ENCODE measurements at places on chromosomes 13 and 19.

- DNase-seq = no peak
- peaks cover 7% of the 10 kb centered on the region for H3K27me3 ChIP-seq
- no peak overlapping the region for H3K4me3 ChIP-seq
Observed at GRCh38 chr13:48181482-48182145, 51.4 kb upstream of the ITM2B start.

GRCh38 chr19:8561075-8561764 lies 16.0 kb downstream of the MYO1F start:
- H3K4me1 ChIP-seq = peaks cover 19% of the 10 kb centered on the region
- no peak overlapping the region for H3K27ac ChIP-seq
- no peaks in the 10 kb centered on the region for H3K36me3 ChIP-seq
- no peak overlapping the region for H3K4me3 ChIP-seq

DNA sequence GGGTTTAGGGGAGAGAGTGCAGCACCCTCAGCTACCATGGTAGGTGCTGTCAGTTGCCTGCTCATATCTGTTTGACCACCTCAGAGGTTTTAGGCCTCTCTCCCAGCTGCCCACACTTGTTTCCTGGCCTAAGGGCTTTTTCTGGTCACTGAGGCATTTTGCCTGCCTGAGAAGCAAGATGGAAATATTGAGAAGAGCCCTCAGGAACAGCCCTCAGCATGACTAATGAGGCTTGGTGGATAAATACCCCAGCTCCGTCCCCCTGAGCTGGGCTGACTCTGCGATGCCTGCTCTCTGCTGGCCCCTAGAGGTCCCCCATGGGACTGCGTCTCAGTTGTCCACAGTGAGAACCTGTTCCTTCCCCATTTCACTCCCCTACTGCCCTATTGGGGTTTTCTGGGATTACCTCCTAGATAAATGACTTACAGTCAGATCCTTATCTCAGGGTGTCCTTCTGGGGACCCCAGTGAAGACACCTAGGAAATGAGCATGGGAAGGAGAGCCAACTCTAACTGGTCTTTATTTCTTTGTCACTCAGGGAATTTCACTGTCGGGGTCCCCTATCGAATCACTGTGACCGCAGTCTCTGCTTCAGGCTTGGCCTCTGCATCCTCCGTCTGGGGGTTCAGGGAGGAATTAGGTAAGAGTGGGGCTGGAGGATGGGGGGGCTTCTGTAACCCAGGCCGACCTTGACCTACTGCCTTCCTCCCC lies 13.3 kb downstream of the PALM3 start:
- DNase-seq = peak; percentile 66
- H3K4me1 ChIP-seq = peaks cover 10% of the 10 kb centered on the region
- H3K4me3 ChIP-seq = no peak overlapping the region
- H3K27ac ChIP-seq = no peak overlapping the region
- H3K36me3 ChIP-seq = peaks cover 5% of the 10 kb centered on the region

GRCh38 chr13:80558074-80558473 lies 217.1 kb upstream of the SPRY2 start:
- no peaks in the 10 kb centered on the region for H3K36me3 ChIP-seq
- no peaks in the 10 kb centered on the region for H3K27me3 ChIP-seq
- peaks cover 13% of the 10 kb centered on the region for H3K4me1 ChIP-seq
- no peak for DNase-seq
- H3K27ac ChIP-seq = peak overlapping the region; percentile 86

GRCh38 chr13:46866150-46866549 lies 30.7 kb downstream of the HTR2A start:
- H3K27me3 ChIP-seq = peaks cover 8% of the 10 kb centered on the region
- no peaks in the 10 kb centered on the region for H3K4me1 ChIP-seq
- H3K36me3 ChIP-seq = no peaks in the 10 kb centered on the region
- no peak overlapping the region for H3K4me3 ChIP-seq
- no peak overlapping the region for H3K27ac ChIP-seq
- peak; percentile 8 for DNase-seq

GRCh38 chr13:100515410-100515800 lies 73.2 kb downstream of the GGACT start:
- H3K36me3 ChIP-seq = no peaks in the 10 kb centered on the region
- peaks cover 68% of the 10 kb centered on the region for H3K4me1 ChIP-seq
- H3K27me3 ChIP-seq = peaks cover 9% of the 10 kb centered on the region
- no peak for DNase-seq
- no peak overlapping the region for H3K4me3 ChIP-seq
- H3K27ac ChIP-seq = no peak overlapping the region

DNA sequence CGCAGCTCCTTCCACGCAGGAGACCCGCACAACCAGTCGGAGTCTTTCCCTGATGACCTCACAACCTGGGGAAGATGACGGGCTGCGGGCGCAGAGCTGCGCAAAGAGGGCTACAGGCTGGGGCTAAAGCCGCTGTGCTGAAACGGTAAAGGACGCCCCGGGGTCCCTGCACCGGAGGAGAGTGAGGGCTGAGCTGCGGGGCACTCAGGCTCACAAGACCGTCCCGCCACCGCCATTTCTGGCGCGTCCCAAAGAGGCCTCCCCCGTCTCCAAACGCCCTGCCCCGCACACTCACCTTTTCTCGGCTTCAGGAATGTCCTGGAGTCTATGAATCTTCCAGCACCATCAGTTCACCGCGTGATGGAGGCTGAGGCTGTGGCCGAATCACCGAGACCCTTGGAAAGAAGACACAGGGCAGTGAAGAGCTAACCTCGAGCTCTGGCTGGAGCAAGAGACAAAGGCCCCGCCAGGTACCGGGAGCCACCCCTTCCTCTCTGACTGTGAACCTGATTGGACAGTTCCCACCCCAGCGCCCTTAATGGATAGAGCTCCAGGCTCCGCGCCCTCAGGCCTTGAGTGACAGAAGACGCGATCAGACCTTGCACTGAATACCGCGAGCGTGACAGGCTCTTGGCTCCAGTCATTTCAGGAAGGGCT lies 41.8 kb upstream of the ZNF429 start:
- peak overlapping the region; percentile 99 for H3K4me3 ChIP-seq
- peaks cover 5% of the 10 kb centered on the region for H3K4me1 ChIP-seq
- peaks cover 12% of the 10 kb centered on the region for H3K27me3 ChIP-seq
- DNase-seq = peak; percentile 63
- H3K36me3 ChIP-seq = peaks cover 54% of the 10 kb centered on the region
- H3K27ac ChIP-seq = peak overlapping the region; percentile 99

DNA sequence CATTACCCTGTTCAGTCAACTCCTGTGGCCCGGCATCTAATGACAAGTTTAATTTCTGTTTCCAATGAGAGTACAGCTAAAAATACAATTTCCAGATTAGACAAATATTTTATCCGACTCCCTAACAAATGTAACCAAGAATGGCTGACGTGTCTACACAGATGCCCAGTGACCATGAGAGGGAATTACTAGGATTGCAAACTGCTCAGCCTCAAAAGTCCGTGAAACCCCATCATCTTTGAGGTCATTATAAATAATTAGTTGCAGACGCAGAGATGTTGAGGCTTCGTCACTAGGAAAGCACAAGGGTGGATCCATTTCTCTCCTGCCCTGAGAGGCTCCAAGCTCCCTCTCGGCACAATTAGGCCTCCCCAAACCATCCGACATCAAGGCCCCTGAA lies 104.1 kb upstream of the ZNF507 start:
- peaks cover 6% of the 10 kb centered on the region for H3K4me1 ChIP-seq
- no peak overlapping the region for H3K4me3 ChIP-seq
- no peak for DNase-seq
- peaks cover 7% of the 10 kb centered on the region for H3K27me3 ChIP-seq

DNA sequence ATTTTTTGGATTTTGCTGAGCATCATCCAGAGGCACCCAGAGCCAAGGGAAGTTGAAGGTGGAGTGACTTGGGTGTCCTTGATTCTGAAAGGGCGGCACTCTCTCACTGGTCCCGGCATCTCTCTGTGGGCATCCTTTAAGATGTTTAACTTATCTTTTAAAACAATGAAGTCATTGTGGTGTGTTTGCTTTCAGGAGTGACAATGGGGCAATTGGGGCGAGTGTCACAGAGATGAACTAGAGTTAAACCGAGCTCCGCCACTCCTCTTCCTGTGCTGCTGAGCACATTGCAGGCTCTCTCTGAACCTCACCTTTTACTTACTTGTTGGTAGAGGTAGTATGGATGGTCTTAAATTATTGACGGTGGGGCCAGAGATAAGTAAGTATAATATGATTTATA lies 295.7 kb downstream of the MYO16 start:
- peaks cover 8% of the 10 kb centered on the region for H3K27me3 ChIP-seq
- no peaks in the 10 kb centered on the region for H3K36me3 ChIP-seq
- no peak for DNase-seq

DNA sequence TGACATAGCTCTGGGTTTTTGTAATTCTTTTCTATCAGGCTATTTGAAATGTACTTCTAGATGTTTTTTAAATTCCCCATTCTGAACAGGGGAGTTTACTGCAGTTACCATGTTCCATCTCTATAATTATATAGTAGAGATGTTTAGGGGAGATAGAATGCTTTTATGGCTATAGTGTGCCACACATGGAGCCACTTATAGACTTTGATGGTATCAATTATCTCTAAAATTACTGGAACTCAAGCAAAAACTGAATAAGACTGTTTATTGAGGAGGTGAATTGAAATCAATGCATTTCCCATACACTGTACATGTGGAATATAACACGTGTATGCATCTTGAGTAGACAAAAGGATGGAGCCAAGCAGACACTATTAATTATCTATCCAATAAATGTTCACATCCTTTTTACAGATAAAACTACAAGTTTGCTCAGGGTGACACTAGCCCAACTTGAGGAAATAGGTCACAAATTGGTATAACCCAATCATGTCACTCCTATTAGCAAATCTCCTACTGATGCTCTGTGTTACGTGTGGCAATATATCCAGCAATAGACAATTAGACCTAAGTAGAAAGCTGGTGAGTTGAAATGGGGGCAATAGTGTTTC lies 1882.6 kb downstream of the PCDH9 start:
- no peak for DNase-seq
- H3K4me3 ChIP-seq = no peak overlapping the region
- no peaks in the 10 kb centered on the region for H3K36me3 ChIP-seq
- no peaks in the 10 kb centered on the region for H3K4me1 ChIP-seq

DNA sequence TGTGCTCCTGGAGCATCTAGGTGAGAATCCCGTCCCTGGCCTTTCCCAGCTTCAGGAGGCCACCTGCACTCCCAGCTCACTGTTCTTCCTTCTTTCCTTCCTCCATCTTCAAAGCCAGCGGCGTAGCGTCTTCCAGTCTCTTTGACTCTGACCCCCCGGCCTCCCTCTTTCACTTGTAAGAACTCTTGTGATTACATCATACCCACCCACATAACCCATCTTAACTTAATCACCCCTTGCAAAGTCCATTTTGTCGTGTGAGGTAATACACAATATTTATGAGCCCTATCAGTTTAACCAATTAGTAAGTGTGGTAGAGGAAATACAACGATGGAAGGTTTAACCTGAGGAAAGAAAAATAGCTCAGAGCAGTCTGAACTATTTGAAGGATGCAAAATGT lies 4.6 kb upstream of the CDC16 start:
- peaks cover 64% of the 10 kb centered on the region for H3K27me3 ChIP-seq
- no peak overlapping the region for H3K27ac ChIP-seq
- no peak overlapping the region for H3K4me3 ChIP-seq
- peaks cover 15% of the 10 kb centered on the region for H3K4me1 ChIP-seq

DNA sequence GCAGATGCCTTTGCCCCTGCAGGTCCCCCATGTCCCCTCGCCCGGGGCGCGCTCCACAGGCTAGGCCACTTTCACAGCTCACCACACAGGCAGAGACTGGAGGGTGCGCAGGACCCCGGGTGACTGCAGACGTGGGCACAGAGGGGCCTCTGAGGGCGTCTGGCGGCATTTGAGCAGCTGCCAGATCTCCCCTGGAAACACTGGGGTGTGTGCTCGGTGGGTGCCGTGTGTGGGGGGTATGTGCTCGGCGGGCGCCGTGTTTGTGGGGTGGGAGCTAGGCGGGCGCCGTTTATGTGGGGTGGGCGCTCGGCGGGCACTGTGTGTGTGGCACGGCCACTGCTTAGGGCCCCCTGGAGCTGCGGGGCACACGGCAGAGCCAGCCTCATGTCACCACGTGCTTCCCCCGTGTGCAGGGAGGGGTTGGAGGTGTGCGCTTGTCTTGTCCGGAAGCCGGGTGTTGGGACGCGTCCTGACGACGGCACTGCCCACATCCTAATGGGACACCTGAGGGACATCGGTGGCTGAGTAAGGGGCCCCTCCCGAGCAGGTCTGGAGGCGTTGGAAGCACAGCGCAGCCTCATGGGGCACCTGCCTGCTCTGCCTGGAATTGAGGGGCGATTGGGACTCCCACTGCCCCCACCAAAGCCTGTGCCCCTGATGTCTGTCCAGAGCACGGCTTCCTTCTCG lies 16.7 kb downstream of the CSNK1G2 start:
- H3K4me1 ChIP-seq = peaks cover 25% of the 10 kb centered on the region
- no peak overlapping the region for H3K27ac ChIP-seq
- H3K27me3 ChIP-seq = no peaks in the 10 kb centered on the region
- no peak for DNase-seq

DNA sequence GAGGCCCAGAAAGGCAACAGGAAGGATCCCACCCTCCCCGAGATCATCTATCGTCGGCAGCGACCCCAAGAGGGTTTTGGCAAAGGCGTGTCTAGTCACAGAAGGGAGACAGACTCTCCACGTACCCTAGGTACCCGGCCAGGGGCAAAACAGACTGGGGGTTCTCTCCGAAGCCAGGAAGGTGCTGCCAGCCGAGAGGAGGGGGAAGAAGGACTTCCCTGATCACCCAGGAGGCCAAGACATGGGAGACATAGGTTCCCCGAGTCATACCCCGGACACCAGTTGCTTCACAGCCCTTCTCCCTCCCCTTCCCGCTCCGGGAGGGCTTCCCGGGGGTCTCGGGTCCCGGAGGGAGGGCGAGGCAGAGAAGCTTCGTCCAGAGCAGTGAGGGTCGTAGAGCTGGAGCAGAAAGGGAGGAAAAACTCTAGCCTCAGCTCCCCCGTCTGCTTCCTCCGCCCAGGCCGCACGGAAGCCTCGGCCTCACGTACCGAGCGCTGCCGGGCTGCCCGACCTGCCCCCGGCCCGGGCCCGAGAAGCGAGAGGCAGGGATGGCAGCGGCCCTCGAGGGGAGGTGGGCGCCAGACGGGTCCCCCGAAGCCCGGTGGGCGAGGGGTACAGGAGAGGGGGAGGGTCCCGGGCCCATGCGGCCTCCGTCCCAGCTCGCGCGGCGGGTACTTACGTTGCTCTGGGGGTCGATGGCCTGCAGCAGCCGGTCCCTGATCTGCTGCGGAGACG lies 644 bp downstream of the MED26 start:
- H3K27ac ChIP-seq = peak overlapping the region; percentile 82
- no peaks in the 10 kb centered on the region for H3K27me3 ChIP-seq
- H3K4me3 ChIP-seq = peak overlapping the region; percentile 94
- peaks cover 29% of the 10 kb centered on the region for H3K4me1 ChIP-seq
- DNase-seq = peak; percentile 32

GRCh38 chr13:110398564-110399507 lies 91.8 kb downstream of the COL4A2 start:
- H3K27ac ChIP-seq = no peak overlapping the region
- DNase-seq = no peak

DNA sequence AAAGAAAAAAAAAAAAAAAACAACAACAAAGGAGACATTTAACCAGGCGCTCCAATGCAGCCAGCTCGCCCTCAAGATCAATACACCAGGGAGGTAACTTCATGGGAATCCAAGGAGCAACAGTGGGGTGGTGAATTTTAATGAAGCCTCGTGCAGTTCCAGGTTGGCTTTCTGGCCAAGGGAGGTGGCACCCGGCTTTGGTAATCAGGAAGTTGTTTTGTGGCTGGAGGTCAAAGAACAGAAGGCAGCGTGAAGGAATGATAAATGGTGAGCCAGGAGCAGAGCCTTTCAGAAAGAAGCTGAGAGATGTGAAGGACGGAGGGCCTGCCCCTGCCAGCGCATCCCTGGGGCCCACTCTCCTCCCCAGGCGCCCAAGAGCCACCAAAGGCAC lies 188.2 kb upstream of the TSC22D1 start:
- H3K27me3 ChIP-seq = peaks cover 4% of the 10 kb centered on the region
- no peaks in the 10 kb centered on the region for H3K36me3 ChIP-seq
- peak overlapping the region; percentile 47 for H3K4me3 ChIP-seq
- H3K4me1 ChIP-seq = peaks cover 72% of the 10 kb centered on the region
- H3K27ac ChIP-seq = peak overlapping the region; percentile 78
